ENCODE measurements at places on chromosomes 11 and 22.
A peak's percentile ranks its signal among the peaks of the same experiment; 100 is the strongest.

DNA sequence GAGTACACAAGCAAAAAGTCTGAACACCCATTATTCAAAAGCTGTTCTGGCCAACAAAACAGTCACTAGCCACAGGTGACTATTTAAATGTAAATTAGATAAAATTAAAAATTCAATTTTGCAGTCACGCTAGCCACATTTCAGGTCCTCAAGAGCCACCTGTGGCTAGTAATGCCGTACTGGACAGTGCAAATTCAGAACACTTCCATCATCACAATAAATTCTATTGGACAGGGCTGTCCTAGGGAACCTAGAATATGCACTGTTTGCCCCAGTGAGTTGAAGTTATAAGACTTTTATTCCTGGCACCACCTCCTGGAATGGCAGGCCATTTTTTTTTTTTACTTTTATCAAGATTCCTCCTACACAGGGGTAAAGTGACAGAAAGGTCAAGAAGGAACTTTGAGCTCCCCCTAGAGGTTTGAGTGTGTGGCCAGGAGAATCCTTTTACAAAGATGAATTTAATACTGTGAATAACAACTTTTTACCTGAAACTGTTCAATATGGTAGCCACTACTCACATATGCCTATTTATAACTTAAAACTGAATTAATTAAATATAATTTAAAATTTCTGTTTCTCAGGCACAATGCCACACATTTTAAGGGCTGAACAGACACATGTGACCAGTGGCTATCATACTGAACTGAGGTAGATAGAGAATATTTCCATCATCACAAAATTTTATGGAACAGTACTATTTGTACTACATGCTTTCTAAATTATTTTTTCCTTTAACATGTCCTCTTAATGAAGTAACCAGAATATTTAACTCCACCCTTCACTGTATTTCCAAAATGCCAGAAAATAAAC lies 6.5 kb downstream of the MSANTD2 start:
- DNase-seq: no peak

- DNase-seq: no peak
These were observed 4.1 kb upstream of the SLC25A18 start for GRCh38 chr22:17559188-17559587.

DNA sequence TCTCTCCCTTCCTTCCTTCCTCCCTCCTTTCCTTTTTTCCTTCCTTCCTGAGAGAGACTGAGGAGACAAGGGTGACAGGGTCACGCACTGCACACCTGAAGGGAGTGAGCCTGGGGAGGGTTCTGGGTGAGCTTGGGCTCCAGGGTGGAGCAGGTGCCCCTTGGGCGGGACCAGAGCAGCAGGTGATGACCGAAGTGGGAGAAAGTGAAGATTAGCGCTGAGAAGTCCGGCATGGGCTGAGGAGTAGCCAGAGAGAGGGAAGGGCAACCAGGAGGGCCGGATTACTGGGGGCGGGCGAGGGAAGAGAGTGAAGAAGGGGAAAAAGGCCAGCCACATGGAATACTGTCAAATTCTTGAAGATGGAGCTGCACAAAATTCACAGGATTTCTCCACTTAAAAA lies 99.2 kb upstream of the LMO1 start:
- no peak for DNase-seq

DNA sequence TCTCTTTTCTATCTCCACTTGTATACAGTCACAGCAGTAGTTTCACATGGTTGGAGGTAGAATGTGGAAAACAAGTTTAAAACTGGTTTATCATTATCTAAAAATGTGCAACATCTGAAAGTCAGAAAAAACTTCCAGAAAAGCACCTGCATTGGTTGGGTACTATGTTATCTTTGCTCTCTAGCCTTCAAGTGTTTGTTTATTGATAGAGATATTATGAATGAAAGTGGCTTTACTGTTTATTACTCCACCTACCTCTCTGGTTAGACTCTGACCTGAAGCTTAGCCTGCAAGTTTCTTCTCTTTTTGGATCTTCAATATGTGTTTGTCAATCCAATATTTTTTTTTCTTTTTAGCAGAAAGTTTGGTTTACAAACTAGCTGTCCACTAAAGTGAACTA lies 2161.4 kb upstream of the RAG2 start:
- no peak for DNase-seq

GRCh38 chr11:472816-473215 lies 22.7 kb downstream of the PTDSS2 start:
- DNase-seq: no peak

DNA sequence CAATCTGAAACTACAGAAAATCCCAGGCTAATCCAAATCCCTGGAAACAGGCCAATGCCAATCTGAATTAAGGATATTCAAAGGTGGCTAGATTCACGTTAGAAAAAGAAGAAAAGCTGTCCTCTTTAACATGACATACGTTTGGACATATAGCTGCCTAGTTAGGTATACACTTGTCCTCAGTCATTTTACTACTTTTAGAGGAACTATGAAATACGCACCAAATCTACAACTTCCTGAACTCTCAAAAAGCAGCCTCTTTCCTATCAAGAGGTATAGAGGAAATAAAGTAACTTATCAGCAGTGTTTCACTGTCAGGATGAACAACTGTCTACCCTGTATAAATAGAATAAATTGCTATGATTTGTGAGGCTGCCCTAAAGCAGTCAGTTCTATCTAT lies 24.0 kb downstream of the KMT5B start:
- no peak for DNase-seq

DNA sequence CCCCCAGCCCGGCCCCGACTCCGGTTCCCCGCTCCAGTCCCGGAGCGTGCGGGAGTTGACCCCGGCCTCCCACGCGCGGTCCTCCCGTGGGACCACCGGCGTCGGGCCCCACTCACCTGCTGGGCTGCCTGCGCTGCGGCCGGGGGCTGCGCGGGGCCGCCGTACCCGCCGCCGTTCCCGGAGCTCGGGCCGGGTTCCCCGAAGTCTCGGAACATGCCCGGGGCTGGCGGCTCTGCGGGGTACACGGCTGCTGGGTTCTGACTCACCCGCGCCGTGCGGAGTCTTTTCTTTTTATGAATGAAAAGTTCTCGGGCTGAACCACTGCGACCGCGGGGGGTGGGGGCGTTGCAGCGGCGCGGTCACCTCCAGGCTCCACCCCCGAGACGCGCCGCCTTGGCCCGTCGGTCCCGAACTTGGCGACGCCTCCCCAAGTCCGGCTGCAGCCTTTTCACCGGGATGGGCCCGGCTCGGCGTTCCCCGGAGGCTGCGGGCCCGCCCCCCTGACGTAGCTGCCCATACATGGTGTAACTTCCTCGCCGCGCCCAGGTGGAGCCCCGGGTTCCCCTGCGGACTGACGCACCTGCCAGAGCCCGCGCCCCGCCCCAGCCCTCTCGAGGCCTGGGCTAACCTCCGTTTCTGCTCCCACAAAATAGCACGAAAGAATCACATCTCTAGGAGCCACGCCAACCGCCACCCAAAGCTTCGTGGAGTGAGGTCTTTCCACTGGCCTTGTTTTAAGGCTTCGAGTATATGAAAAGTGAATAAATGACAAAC lies at the start of gene FOSL1:
Gene FOSL1, minus strand, starts transcription at position 264 of the 774 bp plus-strand sequence. Its CDS starts 49 bp downstream, at position 215.
- peak; percentile 57 for DNase-seq

All from GM12864 (cell line).